Mucosa of descending colon (tissue), 3 donors: ENCODE measurements at places on chromosomes 2 and 18.
A peak's percentile ranks its signal among the peaks of the same experiment; 100 is the strongest.

DNA sequence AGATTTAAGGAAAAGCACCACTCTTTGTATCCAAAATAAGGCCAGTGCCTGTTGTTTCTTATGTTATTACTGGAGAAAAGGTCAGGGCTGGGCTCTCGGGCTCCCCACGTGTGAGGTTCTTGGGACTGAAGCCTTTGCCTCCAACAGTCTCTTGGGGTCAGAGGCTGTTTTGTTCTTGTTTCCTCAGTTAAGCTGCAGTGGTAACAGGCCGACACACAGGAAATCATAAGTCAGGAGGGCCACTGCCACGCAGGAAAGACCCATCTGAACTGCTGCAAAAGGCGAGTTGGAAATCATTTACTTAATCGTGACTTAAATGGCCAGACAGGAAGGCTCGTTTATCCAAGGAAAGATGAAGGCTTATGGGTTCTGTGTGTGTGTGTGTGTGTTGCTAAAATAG lies 30.3 kb upstream of the IL37 start:
- no peak for DNase-seq

DNA sequence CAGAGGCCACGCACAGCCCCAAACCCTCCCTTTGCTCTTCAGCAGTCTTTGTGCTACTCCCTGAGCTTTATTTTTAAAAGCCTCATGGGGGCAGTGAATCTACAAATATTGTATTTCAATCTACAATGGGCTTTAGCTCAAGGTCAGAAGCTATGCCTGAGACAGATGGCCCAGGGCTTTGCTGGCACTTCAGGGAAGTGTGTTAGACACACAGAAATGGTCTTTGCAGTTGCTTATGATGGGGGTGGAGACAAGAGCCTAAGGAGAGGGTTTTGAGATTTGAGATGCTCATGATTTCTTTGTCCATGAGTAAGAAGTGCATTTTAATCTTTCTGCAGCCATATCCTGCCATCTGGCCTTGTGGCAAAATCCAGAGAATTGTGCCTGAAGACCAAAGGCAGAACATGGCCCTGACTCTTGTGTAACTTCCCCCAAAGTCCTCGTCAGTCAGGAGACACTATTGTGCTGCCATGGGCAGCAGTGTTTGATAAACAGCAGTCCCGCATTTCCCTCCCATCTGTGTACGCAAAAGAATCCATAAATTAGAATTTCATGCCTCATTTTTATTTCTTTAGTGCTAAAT lies 92.6 kb downstream of the VAPA start:
- no peak for DNase-seq

- DNase-seq, result peak; percentile 58
Observed at GRCh38 chr2:151765760-151766410, 31.6 kb upstream of the NEB start.

- no peak for DNase-seq
Observed at GRCh38 chr2:184756885-184757284, 158.6 kb downstream of the ZNF804A start.

GRCh38 chr2:220212296-220213080 lies 585.1 kb downstream of the SLC4A3 start:
- no peak for DNase-seq

DNA sequence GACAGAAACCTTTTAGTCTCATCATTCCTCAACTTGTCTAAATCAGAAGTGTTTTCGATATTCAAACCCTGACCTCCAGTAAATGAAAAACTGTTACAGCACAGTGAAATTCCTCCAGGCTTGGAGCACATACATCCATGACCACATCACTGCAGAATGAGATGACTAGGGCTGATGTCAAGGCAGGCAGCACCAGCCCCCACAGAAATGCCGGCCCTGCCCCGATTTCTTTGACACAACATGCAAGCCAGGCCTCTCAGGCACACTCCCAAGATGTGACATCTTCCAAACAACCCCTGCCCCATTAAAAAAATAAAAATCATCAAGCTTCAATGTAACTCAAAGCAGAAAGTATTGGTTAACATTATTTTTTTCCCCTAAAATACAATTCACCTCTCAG lies 103.3 kb downstream of the CTAGE1 start:
- no peak for DNase-seq

DNA sequence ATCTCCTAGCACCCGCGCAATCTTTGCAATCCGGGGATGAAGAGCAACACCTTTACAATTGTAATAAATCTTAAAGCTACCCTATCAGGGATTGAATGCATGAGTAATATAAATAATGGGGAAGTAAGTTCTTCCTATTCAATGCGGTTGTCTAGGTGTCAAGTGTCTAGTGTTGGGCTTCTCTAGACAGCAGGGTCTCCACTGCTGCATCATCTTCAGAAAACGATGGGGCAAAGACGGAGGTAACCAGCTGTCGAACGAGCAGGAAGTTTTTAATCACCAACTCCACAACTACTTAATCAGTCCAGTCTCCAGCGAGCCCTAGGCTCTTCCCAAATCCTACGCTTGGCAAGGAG lies 573 bp downstream of the STAM2 start:
- DNase-seq, result no peak

DNA sequence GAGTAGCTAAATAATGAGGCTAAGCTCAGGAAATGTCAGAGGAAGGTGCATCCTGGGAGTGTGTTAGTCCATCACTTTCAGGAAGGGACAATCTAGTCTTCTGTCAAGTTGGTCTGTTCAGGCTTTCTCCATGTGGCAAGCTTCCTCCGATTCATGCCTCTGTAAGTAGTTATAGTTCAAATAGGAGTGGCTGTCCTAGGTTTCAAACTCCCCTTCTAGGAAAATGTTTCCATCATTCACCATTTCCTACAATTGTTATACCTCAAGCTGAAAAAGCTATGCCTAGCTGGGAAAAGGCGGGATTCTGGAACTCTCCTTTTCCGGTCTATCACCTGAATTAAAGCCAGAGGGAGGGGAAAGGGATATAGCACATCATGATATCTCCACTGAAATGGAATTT lies 287.7 kb upstream of the ZSWIM2 start:
- no peak for DNase-seq

GRCh38 chr18:27921392-27921791 lies 255.5 kb downstream of the CDH2 start:
- no peak for DNase-seq

DNA sequence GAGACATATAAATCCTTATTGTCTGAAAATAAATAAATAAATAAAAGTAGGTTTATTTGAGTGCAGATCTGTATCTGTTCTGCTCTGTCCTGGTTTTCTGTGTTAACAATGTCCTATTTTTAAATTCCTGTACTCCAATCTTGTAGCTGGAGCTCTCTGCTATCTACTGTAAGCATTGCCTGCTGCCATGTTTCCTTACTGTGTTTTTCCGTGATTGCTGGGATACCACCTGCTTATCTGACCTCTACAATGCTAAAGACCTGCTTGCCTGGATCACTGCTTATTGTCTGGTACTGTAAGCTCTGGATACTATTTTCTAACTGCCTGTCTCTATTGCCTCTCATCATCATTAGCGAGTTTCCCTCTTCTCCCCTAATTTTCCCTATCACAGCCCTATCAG lies 11.6 kb downstream of the PTPN4 start:
- DNase-seq, result no peak

- no peak for DNase-seq
Observed at GRCh38 chr2:70103531-70104061, 16.3 kb downstream of the PCBP1 start.

- no peak for DNase-seq
Observed at GRCh38 chr2:234031207-234031606, 19.3 kb upstream of the SPP2 start.

- no peak for DNase-seq
Observed at GRCh38 chr18:8011906-8012305, 444.8 kb downstream of the PTPRM start.

GRCh38 chr18:13136904-13137669 lies 81.5 kb upstream of the LDLRAD4 start:
- peak; percentile 75 for DNase-seq

- DNase-seq, result no peak
Observed at GRCh38 chr18:54251606-54252390, 17.5 kb upstream of the POLI start.

DNA sequence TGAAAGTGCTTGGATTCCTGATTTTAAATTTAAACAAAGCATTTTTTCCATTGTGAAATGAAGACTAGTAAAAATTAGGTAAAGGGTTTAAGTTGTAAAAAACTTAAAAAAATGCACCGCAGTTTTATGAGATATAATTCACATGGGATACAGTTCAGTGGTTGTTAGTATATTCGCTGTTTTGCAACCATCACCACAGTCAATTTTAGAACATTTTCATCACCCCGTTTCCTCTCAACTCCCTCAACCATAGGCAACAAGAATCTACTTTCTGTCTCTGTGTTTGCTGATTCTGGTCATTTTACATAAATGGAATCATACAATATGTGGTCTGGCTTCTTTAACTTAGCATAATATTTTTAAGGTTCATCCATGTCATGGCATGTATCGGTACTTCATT lies 4.0 kb downstream of the DGKD start:
- no peak for DNase-seq

- no peak for DNase-seq
Observed at GRCh38 chr18:79802298-79802697, 4.6 kb downstream of the KCNG2 start.

GRCh38 chr2:61419570-61419969 lies 51.3 kb downstream of the USP34 start:
- no peak for DNase-seq

GRCh38 chr2:30686000-30686399 lies 121.2 kb downstream of the CAPN13 start:
- DNase-seq, result no peak

- no peak for DNase-seq
Observed at GRCh38 chr2:159457589-159457988, 158.8 kb downstream of the BAZ2B start.

GRCh38 chr2:191243154-191243553 lies 2.0 kb upstream of the MYO1B start:
- DNase-seq, result no peak

DNA sequence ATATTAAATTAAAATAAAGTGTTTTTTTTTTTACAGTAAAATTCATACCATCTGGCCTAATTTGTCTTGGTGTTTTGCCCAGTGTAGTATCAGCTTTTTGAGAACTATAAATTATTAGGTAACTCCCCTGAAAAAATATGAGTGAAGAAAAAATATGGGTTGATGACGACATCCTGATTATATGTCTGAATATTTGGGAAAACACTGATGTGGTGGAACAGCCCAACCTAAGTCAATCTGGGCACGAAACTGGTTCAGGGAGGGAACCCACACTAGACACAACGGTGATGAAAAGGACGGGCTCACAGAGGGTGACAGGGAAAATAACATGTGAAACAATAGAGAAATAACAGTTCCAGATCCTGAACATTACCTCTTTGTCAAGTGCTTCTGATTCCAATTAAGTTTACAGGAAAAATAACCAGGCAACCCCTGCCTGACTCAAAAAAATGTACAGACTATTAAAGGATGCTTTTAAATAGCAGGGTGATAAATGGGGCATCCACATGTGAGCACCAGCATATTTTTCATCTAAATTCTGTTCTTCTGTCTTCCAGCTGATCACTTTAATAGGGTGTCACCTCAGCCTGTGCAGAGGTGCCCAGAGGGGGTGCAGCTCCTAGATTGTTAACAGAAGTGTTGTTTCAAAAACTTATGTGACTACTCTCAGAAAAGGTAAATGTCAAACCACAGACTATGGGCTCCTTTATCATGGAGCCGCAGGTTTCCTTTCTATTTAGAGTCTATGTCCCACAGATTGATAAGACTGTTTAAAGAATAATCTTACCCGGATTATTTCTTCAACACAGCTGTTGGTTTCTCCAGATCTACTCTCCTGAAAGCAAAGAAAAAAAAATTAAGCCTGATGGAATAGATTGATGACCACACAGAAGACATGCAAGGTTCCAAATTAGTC lies 305.4 kb downstream of the AFF3 start:
- DNase-seq, result no peak

DNA sequence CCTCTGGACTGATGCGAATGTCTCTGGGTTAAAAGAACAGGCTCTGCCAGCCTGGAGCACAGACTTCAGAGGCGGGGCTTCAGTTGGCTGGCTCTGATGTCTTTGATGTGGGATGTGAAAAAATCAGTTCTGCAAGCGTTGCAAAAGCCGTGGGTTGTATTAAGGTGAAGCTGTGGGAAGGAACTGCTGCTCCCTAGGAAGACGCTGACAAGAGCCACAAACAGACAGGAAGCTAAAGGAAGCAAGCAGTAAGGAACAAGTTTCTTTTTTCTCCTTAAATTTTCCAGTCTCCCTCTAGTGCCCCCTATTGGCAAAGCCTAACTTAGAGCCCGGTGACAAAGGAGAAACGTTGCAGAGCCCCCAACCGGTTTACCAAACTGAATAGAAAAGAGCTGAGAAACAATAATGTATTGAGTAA lies 239.0 kb downstream of the CCDC178 start:
- no peak for DNase-seq

DNA sequence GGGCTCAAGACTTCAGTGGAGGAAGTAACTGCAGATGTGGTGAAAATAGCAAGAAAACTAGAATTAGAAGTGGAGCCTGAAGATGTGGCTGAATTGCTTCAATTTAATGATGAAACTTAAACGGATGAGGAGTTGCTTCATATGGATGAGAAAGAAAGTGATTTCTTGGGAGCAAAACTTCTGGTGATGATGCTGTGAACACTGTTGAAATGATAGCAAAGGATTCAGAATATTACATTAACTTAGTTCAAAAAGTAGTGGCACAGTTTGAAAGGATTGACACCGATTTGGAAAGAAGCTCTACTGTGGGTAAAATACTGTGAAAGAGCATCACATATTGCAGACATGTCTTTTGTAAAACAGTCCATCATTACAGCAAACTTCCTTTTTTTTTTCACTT lies 638.0 kb downstream of the NYAP2 start:
- DNase-seq, result no peak

- no peak for DNase-seq
Observed at GRCh38 chr18:78902795-78903435, 76.7 kb upstream of the SALL3 start.
